ENCODE measurements at places on chromosomes 2 and 18.

GRCh38 chr2:99442837-99443236, 47.0 kb downstream of the REV1 start:
- DNase-seq = no peak

- no peak for DNase-seq
These were observed 14.0 kb upstream of the HNMT start for GRCh38 chr2:137950238-137950637.

GRCh38 chr18:3669376-3669775, 219.4 kb downstream of the TGIF1 start:
- no peak for DNase-seq

DNA sequence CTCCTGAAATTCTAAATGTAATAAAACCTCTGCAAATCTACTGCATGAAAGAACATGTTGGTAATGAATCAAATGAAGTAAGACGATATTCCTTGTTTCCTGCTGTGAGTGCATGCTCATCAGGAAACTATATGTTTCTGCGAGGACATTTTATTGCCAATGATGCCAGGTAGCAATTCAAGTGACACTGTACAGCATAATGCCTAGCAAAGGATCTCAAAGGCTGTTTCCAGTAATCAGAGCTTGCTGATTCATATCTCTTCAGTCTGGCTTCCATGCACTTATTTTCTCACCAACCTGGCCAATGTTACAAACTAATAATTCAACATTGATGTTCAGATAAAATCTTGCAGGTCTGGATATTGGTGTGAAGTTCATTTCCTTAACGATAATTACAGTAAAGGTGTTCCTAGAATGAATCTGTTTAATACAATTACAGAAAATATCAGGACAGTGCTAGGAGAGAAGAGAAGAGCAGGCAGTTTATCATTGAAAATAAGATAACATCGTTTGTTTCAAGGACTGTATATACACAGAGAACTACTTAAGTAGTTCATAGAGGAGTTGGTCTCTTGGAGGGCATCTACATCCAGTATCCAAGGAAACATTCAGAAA, 568.5 kb upstream of the SOX11 start:
- DNase-seq = no peak

- no peak for DNase-seq
These were observed 116.6 kb upstream of the RBBP8 start for GRCh38 chr18:22816266-22817176.

- DNase-seq = no peak
These were observed 35.2 kb upstream of the MLPH start for GRCh38 chr2:237451643-237452469.
